ENCODE measurements at places on chromosomes 16 and 17. TPM values are rescaled to one million over a fixed set of nuclear protein-coding genes. Genes with fewer than 3 reads are reported as not detected.

GRCh38 chr16:71426880-71427615 lies 14.8 kb downstream of the TLE7 start:
- peaks cover 36% of the 10 kb centered on the region for H3K27me3 ChIP-seq
- no peaks in the 10 kb centered on the region for H3K4me1 ChIP-seq
- H3K36me3 ChIP-seq = no peaks in the 10 kb centered on the region

Gene DNAAF8
- 0.66 TPM for total RNA-seq

DNA sequence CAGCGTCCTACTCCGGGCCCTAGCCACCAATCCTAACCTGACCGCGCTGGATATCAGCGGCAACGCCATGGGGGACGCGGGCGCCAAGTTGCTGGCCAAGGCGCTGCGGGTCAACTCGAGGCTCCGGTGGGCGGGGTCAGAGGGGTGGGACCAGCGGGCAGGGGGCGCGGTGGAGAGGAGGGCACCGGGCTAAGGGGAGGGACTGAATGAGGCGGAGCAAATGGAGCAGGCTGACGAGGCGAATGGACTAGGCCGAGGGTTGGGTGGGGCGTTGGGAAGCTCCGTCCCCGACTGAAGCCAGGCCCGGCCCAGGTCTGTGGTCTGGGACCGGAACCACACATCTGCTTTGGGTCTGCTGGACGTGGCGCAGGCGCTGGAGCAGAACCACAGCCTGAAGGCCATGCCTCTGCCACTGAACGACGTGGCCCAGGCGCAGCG lies 4.6 kb downstream of the CARMIL2 start:
- H3K27me3 ChIP-seq = peaks cover 95% of the 10 kb centered on the region
- H3K4me3 ChIP-seq = no peak overlapping the region
- peaks cover 15% of the 10 kb centered on the region for H3K4me1 ChIP-seq
- no peak for DNase-seq
- H3K27ac ChIP-seq = no peak overlapping the region

DNA sequence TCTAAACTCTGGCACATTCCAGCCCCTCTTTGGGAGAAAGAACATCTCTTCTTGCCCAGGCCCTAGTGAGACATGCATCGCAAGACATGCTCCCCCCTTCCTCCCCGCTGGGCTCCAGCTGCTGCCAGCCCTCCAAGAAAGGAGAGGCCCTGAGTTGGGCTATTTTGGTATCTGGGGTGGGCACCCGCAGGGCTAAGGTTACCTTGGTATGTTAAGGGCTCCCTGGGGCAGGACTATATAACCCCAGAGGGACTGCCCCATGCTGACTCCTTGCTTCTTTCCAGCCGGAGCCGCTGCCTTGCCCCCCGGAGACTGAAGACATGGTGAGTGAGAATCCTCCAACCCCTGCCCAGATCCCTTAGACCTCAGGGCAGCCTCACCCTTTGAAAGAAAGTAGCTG lies at the start of gene MYL11:
MYL11 (plus strand) TSS at position 265 of the 400 bp plus-strand sequence; CDS start at position 321, 56 bp downstream.
- peaks cover 18% of the 10 kb centered on the region for H3K36me3 ChIP-seq
- peaks cover 50% of the 10 kb centered on the region for H3K4me1 ChIP-seq
- H3K4me3 ChIP-seq = peak within 1 kb of the TSS; percentile 79
- no peaks in the 10 kb centered on the region for H3K27me3 ChIP-seq

Gene C16orf46
- total RNA-seq = 0.27 TPM

GRCh38 chr17:7579834-7580603 lies 581 bp downstream of the CD68 start:
- H3K4me3 ChIP-seq = peak overlapping the region; percentile 23
- H3K36me3 ChIP-seq = peaks cover 62% of the 10 kb centered on the region
- no peak for DNase-seq
- no peaks in the 10 kb centered on the region for H3K27me3 ChIP-seq
- H3K27ac ChIP-seq = peak overlapping the region; percentile 72

DNA sequence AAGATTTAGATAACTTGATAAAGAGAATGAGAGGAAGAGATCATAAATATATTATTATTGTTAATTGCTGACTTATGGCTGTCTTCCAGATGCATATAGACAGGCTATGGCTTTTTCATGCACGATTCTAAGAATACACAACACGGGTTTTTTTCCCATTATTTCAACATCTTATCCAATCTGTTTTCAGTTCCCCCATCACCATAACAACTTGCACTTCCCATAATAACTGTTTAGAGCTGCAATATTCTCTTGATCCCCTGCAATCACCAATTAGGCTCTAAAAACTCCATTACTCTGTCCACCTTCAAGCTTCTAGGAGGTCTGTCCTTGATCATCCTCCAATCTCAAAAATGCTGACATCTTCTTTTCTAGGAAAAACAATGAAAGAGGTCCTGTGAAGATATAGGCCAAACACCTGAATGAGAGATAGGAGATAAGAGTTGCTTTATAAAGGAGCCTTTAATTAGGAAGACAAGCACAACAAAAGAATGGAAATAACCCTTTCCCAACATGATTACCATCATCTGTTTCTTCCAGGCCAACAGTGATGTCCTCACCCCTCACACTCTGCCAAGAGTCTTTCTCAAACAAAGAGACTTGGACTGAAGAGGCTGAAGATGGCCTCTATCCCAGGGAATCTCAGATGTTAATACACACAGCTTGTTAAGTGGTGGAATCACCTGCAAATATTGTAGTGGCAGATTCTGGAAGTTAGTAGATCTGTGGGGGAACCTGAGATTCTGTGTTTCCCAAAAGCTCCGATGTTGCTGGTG lies 32.2 kb upstream of the CCL2 start:
- DNase-seq = peak; percentile 62
- H3K27me3 ChIP-seq = no peaks in the 10 kb centered on the region

GRCh38 chr16:17529982-17530760 lies 59.4 kb upstream of the XYLT1 start:
- no peaks in the 10 kb centered on the region for H3K36me3 ChIP-seq
- H3K27ac ChIP-seq = no peak overlapping the region
- no peaks in the 10 kb centered on the region for H3K4me1 ChIP-seq
- DNase-seq = no peak
- H3K27me3 ChIP-seq = peaks cover 4% of the 10 kb centered on the region
- no peak overlapping the region for H3K4me3 ChIP-seq

- peaks cover 4% of the 10 kb centered on the region for H3K4me1 ChIP-seq
- H3K36me3 ChIP-seq = peaks cover 68% of the 10 kb centered on the region
- no peaks in the 10 kb centered on the region for H3K27me3 ChIP-seq
- no peak overlapping the region for H3K4me3 ChIP-seq
Observed at GRCh38 chr16:68291227-68291626, 19.5 kb downstream of the SLC7A6OS start.

- no peaks in the 10 kb centered on the region for H3K36me3 ChIP-seq
- no peaks in the 10 kb centered on the region for H3K27me3 ChIP-seq
- DNase-seq = peak; percentile 1
- no peak overlapping the region for H3K27ac ChIP-seq
- H3K4me1 ChIP-seq = peaks cover 2% of the 10 kb centered on the region
Observed at GRCh38 chr17:83062011-83062817, 17.2 kb upstream of the METRNL start.

DNA sequence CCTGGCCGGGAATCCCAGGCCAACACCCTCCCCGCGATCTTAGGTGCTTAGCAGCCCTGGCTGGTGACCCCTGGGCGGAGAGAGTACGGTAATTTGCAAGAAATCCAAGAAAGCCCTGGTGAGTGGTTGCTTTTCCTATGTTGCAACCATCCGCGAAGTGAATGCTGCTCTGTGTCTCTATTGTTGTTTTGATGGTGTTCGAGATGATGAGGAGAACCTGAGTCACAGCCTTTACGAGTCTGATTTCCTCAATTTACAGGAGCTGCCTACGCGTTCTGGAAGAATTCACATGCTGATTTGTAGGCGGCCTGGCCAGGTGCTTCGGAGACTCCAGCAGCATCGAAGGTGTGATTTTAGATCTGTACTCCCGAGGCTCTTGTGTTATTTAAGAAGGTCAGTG lies 63.3 kb downstream of the TMEM235 start:
- DNase-seq = no peak
- H3K27me3 ChIP-seq = no peaks in the 10 kb centered on the region
- H3K36me3 ChIP-seq = no peaks in the 10 kb centered on the region
- H3K27ac ChIP-seq = no peak overlapping the region

DNA sequence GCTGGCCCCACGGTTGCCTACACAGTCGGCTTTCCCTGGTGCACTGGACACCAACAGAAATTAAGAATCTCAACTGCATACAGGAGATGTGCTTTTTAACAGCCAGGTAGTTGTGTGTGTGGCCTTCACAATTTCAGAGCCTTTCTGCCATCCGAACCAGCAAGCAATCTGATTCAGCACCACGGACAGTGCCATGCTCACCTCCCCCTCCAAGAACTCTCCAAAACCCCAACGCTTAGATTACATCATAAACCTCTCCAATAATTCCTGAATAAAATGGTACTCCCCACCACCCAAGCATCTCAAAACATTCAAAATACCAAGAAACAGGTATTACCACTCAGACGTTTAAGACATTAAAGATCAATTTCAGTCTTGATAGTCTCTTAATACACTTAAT lies 31.8 kb downstream of the USP7 start:
- H3K4me3 ChIP-seq = no peak overlapping the region
- DNase-seq = peak; percentile 76
- H3K4me1 ChIP-seq = no peaks in the 10 kb centered on the region
- no peaks in the 10 kb centered on the region for H3K27me3 ChIP-seq
- no peak overlapping the region for H3K27ac ChIP-seq
- peaks cover 26% of the 10 kb centered on the region for H3K36me3 ChIP-seq

- H3K27ac ChIP-seq = no peak overlapping the region
- peaks cover 4% of the 10 kb centered on the region for H3K27me3 ChIP-seq
- no peaks in the 10 kb centered on the region for H3K36me3 ChIP-seq
- no peak overlapping the region for H3K4me3 ChIP-seq
Observed at GRCh38 chr17:74526681-74527080, 4.6 kb downstream of the CD300LB start.

Gene CNGB1
- 0.04 TPM for total RNA-seq

Gene KRTAP2-4
- not detected for total RNA-seq

Gene OR3A3
- not detected for total RNA-seq

Gene HAPSTR1
- total RNA-seq = 47.8 TPM

- peak overlapping the region; percentile 52 for H3K27ac ChIP-seq
- DNase-seq = peak; percentile 81
- H3K4me1 ChIP-seq = peaks cover 44% of the 10 kb centered on the region
- H3K4me3 ChIP-seq = no peak overlapping the region
Observed at GRCh38 chr17:43597624-43598356, 51.6 kb upstream of the ETV4 start.

DNA sequence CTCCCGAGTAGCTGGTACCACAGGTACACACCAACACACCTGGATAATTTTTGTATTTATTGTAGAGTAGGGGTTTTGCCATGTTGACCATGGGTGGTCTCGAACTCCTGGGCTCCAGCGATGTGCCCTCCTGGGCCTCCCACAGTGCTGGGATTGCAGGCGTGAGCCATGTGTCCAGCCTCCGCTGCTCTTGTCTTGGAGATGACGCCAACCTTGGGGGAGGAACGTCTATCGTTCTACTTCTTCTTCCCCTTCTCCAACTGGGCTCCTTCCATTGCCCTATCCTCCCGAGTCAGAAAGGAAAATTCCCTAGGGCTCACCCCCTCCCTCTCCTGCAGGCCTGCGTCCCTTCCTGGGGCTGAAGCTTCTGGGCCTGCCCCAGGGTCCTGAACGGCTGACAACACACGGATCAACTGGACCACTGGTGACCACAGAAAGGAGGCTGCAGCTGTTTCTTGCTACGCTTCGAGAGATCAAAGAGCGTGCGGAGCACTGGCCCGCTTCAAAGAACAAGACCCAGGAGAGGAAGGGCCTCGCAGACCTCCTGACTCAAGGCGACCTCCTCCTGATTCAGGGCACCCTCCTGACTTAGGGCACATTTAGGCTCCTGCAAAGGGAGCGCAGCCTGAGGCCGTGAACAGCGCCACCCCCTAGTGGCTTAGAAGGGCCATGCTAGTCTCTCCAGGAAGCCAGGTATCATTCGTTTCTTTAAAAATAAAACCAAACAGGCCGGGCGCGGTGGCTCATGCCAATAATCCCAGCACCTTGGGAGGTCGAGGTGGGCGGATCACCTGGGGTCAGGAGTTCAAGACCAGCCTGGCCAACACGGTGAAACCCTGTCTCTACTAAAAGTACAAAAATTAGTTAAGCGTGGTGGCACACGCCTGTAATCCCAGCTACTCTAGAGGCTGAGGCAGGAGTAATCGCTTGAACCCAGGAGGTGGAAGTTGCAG lies 48.5 kb upstream of the HELZ start:
- H3K36me3 ChIP-seq = no peaks in the 10 kb centered on the region
- no peak overlapping the region for H3K27ac ChIP-seq
- H3K4me3 ChIP-seq = no peak overlapping the region
- no peaks in the 10 kb centered on the region for H3K27me3 ChIP-seq
- peak; percentile 56 for DNase-seq

Gene MAP2K4
- total RNA-seq = 34.0 TPM

- H3K4me3 ChIP-seq = no peak overlapping the region
- DNase-seq = no peak
- H3K36me3 ChIP-seq = no peaks in the 10 kb centered on the region
- no peaks in the 10 kb centered on the region for H3K4me1 ChIP-seq
- H3K27ac ChIP-seq = no peak overlapping the region
Observed at GRCh38 chr17:29948448-29949215, 7.2 kb downstream of the EFCAB5 start.

Gene TMEM219
- 49.5 TPM for total RNA-seq

DNA sequence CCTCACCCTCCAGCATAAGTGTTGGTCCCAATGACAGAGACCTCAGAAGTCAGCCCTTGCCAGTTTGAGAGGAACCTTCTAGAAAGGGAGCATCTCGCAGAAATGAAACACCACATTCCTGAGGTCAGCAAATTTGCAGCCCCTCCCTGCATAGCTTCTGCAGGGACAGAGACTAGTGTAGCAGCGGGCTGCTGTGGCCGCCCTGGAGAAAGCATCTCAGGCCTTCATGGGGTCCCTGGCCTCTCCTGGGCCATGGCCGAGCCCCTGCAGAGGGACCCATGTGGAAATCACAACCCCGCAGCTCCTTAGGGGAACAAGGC lies 11.4 kb downstream of the HS3ST6 start:
- peaks cover 54% of the 10 kb centered on the region for H3K27me3 ChIP-seq
- no peak for DNase-seq
- no peak overlapping the region for H3K4me3 ChIP-seq
- no peaks in the 10 kb centered on the region for H3K36me3 ChIP-seq
- peaks cover 4% of the 10 kb centered on the region for H3K4me1 ChIP-seq

Gene UBE2Z
- total RNA-seq = 39.3 TPM

Gene TNFRSF17
- total RNA-seq = not detected

DNA sequence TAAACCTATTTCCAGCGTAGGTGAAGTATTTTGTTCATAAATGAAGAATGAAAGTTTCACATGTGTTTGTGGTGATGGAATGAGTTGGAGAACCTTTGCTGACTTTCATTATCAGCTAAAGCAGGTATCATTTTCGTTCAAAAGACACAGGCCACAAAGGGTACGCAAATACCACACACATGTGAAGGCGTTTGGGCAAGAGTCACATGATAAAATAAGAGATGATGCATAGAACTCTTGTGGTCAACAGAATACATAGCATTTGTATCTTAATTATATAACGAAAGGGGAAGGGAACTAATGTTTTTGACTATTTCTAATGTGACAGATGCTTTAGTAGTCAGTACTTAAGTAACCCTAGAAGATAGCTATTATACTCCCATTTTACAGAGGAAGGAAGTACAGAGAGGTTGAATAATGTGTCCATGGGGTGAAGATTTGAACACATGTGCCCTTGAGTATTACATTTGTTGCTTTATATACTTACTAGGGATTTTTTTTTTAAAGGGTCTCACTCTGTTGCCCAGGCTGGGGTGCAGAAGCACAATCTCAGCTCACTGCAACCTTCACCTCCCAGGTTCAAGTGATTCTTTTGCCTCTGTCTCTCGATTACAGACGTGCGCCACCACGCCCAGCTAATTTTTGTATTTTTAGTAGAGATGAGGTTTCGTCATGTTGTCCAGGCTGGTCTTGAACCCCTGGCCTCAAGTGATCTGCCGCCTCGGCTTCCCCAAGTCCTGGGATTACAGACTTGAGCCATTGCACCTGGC lies 4.8 kb downstream of the RPA1 start:
- H3K4me1 ChIP-seq = peaks cover 4% of the 10 kb centered on the region
- DNase-seq = no peak
- H3K27me3 ChIP-seq = no peaks in the 10 kb centered on the region
